Stimulated activated CD4-positive, alpha-beta T cell treated with anti-CD3 and anti-CD28 coated beads, TNF-alpha, amount 100 ng/mL, for 24 hours (primary cell): ENCODE measurements at places on chromosomes 5 and 9.

DNA sequence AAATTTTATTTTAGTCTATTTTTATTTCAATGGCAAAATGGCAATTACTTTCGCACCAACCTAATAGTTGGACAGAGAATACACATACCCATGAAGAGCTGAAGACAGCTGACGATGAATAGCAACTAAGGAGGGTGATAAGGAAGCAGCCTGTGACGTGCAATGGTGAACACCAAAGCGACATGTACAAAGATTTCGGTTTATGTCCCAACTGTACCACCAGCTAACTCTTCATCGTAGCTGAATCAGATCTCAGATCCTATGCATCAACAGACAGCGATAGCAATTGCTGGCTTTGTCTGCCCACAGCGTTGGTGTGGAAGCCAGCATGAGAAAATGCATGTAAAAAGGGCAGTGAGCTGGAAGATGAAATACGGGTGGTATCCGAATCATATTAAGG is 130.6 kb upstream of the ANKH start:
- no peak for DNase-seq

GRCh38 chr9:35828716-35829083 is at the start of gene FAM221B:
Gene FAM221B (minus strand): TSS chr9:35828732. CDS start chr9:35826161, 2,571 bp downstream.
- peak; percentile 24 for DNase-seq

GRCh38 chr5:77353251-77353650 is 138.9 kb downstream of the WDR41 start:
- no peak for DNase-seq

GRCh38 chr9:35522700-35523099 is 32.8 kb downstream of the RUSC2 start:
- DNase-seq = no peak

- DNase-seq = no peak
Measured at GRCh38 chr5:32630867-32631491, 45.6 kb downstream of the SUB1 start.

- DNase-seq = no peak
Measured at GRCh38 chr9:68933434-68934328, 80.2 kb downstream of the PRKACG start.

DNA sequence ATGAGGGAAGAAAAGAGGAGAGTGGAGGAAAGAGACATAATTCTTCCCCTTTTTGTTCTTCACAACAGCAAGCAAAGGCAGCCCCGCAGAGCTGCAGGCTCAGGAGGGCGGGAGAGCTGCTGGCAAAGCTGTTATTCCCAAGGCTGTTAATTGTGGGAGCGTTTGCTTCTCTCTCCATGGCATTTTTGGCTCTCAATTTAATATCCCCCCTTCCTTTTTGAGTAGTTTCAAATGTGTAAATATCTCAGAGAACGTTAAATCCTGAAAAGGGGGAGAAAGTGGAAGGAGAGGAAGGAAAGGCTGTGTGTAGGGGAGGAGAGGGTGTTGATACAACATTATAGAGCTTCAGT is 165.7 kb downstream of the NSG2 start:
- DNase-seq = no peak

- no peak for DNase-seq
Measured at GRCh38 chr9:124296094-124296493, 38.3 kb downstream of the NEK6 start.

- DNase-seq = no peak
Measured at GRCh38 chr9:74284581-74285450, 212.3 kb upstream of the RORB start.

DNA sequence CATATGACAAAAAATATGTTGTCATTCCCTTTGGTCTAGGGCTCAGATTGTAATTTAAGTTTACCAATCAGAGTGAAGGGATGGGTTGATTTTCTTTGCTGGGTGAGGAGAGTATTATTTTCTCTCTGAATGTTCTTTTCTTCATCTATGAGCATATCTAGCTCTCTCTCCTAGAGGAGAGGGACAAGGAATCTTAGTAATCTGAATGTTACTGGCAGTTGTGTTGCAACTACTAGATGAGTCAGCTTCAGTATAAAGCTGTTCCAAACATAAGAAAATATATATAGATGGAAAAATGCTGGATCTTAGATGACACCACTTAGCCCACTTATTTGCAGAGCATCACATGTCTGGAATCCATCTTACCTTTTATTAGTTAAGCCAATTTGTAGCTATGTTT is 259.3 kb downstream of the TUSC1 start:
- no peak for DNase-seq

- DNase-seq = no peak
Measured at GRCh38 chr5:90263102-90263820, 146.3 kb downstream of the CETN3 start.

DNA sequence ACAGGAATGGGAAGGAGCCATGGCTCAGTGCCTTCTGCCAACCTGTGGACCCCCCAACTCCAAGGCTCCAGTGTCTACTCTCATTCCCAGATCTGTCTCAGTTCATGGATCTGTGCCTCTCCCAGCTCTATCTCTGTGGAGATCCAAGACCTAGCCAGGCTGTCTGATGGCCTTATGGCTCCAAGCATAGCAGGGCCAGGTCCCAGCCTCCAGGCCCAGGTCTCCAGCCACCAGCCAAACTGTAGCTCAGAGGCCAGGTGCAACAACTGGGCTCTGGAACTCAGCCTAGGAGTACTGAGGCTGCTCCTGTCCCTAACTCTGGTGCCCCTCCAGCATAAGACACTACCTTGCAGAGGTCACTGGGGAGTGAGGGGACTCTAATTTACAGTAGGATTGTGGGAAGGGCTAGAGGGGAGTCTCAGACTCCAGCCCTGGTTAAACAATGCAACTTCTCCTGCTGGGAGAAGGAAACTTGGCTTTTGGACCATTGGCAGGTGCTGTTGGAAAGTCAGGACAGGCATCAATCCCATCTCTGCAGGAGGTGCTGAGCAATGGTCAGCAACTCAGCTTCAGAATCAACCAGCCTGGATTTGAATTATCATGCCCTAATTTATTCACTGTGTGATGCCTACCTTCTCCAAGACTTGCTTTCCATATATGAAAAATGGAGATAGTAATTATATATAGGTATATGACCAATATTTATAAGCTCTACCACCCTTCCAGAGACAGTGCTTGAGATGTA is 63.0 kb downstream of the PCDH1 start:
- DNase-seq = no peak

DNA sequence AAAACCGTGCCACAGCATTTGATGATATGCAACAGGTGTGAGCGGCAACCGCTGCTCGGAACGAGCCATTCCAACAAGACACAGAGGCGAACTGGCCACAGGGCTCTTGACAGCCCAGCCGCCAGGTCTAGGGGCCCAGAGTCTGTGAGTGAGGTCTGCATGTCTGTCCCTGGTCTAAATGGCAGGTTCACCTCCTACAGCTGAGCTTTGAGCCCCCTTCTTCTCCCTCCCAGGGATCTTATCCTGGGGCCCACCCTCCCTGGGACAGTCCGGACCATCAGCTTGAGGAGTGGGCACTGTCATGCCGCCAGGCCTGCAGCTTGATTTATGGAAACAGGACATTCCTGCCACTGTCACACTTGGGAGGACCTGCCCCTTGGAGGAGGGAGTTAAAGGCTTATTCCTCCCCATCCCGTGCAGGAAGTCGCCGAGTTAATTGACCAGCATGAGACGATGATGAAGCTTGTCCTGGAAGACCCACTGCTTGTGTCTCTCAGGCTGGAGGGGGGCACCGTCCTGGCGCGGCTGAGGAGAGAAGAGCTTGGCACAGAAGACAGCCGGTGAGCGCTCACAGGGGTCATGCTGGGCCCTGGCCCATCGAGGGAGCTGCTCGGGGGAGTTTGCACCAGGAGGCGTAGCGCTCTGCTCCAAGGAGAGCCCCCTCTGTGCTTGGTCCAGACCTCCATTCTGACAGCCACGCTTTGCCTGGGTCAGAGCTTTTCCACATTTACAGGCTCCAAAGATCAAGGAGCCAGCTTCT is 35.5 kb upstream of the LRRC14B start:
- no peak for DNase-seq

DNA sequence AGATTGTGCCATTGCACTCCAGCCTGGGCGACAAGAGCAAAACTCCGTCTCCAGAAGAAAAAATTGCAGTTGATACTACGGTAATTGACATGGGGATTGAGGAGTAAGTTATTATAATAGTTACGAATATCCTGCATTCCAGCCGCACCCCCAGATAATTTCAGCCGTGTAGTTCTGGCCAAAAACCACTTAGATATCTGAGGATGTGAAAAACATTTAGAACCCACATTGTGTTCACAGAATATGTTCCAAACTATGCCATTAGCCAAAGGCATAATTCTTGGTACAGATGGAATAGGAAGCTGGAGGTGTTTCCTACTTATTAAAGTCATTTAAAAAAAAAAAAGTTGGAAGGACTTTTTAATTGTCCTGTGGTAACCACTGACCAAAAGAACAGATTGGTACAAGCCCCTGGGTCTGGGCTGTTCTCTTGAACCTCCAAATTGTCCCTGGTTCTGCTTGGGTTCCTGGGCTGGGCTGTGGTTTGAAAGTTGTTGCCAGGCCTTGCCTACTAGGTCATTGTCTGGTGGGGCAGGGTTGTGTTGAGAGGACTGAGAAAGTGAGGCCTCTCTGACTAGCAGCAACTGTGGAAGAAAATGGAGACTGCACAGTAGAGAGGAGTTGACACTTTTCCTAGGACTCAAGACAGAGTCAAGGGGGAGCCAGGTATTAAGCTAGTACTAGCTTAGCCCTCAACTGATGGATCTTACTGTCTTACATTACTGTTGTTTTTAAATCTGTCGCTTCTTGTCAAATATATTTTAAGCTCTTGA is 198.8 kb downstream of the NR3C1 start:
- no peak for DNase-seq

GRCh38 chr5:14011089-14012020 is 66.9 kb upstream of the DNAH5 start:
- DNase-seq = no peak

DNA sequence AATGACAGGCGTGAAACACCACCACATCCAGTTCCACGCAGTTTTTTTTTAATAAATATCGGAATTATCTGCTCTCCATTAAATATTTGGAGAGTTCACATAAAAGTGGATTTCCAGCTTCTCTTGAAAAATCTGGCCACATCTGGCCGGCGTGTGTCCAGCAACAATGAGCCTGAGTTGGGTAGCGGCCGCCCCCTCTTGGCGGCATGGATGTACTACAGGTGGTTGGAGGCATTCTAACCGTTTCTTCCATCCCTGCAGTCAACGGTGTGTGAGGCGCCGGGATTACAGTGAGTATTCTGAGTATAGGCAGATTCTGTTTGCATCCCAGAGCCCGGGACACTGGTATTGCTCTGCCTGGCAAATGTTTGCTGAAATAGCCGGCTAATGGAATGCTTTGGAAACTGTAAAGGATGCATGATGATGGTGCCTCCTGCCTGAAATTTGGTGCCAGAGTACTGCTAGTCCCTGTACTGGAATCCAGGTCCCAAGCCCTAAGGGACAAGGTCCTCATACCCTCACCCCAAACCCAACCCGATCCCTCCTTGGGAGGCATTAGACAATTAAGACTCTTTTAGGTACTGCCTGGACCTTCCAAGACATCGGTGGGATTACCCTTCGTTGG is 13.6 kb upstream of the GM2A start:
- no peak for DNase-seq

DNA sequence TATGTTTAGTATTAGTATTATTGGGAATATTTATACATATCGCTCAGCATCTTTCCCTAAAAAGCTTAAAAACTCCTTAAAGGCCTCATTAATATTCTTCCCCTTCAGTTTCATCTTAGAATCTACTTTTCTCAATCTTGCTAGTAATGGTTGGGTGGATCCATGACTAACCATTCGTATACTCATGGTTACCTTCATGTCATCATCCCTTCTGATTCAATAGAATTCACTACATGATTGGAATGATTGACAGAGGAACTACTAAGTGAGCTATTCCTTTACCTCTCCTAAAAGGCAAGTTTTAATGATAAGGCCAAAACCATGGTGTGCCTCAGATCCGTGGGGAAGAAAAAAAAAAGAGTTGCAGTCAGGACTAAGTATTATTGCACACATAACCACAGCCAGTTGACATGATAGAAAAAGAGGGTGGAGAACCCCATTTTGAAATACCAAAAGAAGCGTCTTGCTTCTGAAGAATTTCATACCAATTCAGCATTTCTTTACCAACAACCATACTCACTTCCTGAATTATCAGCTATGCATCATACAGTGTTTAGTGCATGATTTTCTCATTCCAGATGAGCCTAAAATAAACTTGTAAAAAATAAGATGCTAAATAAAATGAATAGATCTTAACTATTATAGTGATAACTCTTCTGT is 624.6 kb downstream of the PDE4D start:
- no peak for DNase-seq

GRCh38 chr5:135695656-135696313 is 117.0 kb upstream of the CXCL14 start:
- DNase-seq = no peak

GRCh38 chr9:29211003-29211579 is 1637.8 kb upstream of the C9orf72 start:
- no peak for DNase-seq

- no peak for DNase-seq
Measured at GRCh38 chr5:22593592-22593991, 259.6 kb downstream of the CDH12 start.

GRCh38 chr9:35738924-35739323 is 6.5 kb downstream of the CREB3 start:
- DNase-seq = no peak

DNA sequence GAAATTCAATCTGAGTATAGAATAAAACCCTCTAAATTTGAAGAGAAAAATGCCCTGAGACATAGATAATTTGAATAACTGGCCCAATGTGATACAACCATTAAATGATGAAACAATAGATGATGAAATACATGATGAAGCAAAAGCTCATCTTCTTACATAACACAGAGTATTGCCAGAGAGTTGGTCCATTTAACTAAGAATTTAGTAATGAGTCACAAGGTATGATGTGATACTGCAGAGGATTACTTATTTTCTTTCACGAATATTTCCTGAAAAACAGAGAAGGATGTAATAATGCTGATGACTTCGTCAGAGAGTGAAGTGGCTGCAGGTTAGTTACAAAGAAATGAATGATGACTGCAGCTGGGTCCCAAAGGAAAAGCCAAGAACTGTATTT is 379.3 kb downstream of the CDH12 start:
- no peak for DNase-seq

DNA sequence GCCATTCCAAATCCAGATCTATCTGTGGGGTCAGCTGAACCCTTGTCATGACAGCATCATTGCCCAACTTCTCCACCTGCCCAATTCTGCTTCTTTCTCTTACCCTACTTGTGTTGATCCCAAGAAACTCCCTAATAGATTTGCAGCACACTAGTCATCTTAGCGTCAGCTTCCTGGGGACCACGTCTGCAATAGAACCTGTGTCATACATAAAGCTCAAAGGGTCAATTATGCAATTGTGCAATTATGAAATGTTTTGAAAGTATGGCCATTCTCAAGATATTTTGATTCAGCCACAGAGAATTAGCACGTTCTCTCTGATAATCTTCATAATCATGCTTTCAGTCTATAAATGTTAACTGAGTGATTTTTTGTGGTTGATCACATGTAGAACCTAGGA is 87.4 kb upstream of the PAPPA start:
- DNase-seq = no peak

DNA sequence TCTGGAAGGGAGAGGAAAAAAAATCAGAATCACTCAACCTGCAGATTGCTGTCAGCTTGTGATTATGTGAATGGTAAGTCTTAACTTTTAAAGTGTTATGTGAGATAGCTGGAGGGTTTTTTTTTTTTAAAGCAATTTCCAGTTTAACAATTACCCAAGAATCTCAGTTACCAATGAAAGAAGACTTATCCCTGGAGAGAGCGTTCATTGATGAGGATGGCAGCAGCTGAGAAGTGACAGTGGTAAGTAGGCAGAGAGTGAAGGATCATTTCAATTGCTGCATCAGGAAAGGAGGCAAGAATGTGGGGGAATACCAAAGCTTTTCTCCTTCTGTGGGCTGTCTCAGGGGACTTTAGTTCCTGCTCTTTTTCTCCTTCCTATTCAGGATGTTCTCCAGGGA is 370.2 kb upstream of the C9orf72 start:
- no peak for DNase-seq

GRCh38 chr5:176533894-176534611 is 3.1 kb downstream of the RNF44 start:
- DNase-seq = no peak
